Midbrain (tissue), 1 donor: ENCODE measurements at places on chromosomes 7 and 10.

GRCh38 chr7:27759491-27759890 lies 19.5 kb downstream of the TAX1BP1 start:
- DNase-seq, result no peak

GRCh38 chr7:74272305-74273038 lies 16.7 kb upstream of the CLIP2 start:
- peak; percentile 33 for DNase-seq

GRCh38 chr7:22799633-22800032 lies 23.0 kb downstream of the TOMM7 start:
- DNase-seq, result no peak

DNA sequence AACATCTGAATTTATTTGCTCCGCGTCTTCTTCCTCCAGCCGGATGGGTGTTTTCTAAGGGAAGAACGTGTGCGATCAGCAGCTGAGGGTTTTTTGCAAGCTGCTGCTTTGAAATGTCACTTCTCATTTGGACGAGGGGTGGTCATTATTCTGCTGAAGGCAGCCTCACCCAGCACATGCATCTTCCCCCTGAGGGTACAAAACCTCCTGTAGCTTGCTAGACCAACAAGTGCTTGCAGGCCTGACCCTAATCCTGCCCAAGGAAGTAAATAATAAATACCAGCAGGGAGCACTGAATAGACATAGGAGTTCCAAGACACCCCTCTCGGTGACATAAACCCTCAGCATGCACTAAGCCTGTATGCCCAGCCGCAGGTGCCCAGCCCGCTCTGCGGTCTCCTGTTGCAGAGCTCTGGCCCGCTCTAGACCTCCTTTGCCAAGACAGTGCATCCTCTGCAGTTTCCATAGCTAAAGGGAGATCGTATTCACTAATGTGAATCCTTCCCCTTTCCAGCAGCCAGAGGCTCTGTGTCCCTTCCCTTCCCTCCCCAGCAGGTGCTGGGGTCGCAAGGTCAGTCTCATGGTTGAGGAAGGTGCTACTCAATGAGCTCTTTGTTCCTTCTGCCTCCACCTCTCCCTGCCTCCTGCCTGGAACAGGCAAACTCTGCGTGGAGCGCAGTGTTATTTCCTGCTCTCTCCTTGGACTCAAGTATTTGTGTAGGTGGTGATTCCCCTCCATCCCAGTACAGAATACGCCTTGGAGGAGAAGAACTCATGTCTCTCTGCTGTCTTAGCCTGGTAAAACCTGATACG lies 36.6 kb downstream of the SBDS start:
- no peak for DNase-seq

- DNase-seq, result no peak
These were observed 452.5 kb downstream of the PLXNA4 start for GRCh38 chr7:132123773-132124172.

DNA sequence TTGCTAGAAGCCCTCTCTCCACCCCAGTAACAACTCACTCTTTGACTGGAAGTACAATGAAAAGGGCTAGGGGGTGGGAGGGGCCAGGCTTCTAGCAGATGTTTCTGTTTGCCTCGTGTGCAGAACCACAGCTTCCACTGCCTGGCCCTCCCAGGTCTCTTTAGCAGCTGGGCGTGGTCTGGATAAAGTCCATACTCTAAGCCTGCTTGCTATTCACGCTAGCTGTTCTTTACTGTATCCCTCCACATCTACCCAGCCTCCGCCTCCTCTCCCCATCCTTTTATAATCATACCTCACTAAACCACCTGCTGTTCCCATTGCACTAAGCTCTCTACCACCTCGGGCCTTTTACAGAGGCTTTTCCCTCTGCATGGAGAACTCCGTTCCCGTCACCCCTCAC lies 288.8 kb downstream of the CAMK1D start:
- no peak for DNase-seq

GRCh38 chr7:140010194-140010895 lies 52.4 kb downstream of the PARP12 start:
- no peak for DNase-seq

- DNase-seq, result no peak
These were observed 43.9 kb downstream of the GRK5 start for GRCh38 chr10:119251315-119251708.

- peak; percentile 31 for DNase-seq
These were observed 342.5 kb downstream of the RPS24 start for GRCh38 chr10:78375854-78376785.

DNA sequence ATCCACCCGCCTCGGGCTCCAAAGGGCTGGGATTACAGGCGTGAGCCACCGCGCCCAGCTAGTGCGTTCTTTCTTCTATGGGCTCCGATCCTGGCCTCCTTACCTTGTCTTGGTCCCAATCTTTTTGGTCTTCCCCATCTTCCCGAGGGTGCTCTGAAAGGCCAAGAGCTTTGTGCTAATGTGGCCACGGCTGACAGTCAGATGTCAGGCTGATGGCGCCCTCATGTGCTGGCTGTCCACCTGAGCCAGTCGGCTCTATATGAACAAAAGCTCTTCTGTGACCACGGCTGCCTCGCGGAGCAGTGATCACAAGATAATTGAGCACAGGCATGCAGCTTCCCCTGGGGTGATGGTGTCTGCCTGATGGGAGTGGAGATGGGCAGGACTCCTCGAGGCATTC lies 11.0 kb upstream of the AHCYL2 start:
- DNase-seq, result peak; percentile 4

DNA sequence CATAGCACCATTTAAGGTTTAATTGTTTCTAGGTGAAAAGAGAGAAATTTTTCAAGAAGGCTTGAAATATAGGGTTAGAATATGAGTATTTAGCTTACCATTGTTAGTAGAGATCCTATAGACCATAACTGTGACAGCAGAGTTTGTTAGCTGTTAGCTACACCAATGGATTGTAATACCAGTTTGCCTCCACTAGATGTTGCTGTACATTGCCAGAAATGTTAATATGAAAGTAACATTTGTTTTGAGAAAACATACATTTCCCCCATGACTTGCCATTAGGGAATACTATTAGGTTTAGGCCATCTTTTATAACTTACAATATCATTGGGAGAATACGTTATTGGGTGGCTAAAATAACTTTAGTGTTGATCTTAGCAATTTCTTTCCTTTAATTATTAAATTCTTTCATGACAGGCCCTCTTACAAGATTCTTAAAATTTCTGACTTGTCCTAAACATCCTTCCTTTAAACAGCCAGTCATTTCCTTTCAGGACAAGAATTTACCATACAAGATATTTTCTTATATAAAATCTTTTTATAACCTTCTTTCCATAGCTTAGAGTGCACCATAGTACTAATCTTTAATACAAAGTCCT lies 39.5 kb downstream of the ZNF117 start:
- peak; percentile 63 for DNase-seq
